Astrocyte of the spinal cord (primary cell): ENCODE measurements at places on chromosomes 16 and 17.

GRCh38 chr16:13322336-13322735, 420.9 kb downstream of the SHISA9 start:
- DNase-seq, result no peak

DNA sequence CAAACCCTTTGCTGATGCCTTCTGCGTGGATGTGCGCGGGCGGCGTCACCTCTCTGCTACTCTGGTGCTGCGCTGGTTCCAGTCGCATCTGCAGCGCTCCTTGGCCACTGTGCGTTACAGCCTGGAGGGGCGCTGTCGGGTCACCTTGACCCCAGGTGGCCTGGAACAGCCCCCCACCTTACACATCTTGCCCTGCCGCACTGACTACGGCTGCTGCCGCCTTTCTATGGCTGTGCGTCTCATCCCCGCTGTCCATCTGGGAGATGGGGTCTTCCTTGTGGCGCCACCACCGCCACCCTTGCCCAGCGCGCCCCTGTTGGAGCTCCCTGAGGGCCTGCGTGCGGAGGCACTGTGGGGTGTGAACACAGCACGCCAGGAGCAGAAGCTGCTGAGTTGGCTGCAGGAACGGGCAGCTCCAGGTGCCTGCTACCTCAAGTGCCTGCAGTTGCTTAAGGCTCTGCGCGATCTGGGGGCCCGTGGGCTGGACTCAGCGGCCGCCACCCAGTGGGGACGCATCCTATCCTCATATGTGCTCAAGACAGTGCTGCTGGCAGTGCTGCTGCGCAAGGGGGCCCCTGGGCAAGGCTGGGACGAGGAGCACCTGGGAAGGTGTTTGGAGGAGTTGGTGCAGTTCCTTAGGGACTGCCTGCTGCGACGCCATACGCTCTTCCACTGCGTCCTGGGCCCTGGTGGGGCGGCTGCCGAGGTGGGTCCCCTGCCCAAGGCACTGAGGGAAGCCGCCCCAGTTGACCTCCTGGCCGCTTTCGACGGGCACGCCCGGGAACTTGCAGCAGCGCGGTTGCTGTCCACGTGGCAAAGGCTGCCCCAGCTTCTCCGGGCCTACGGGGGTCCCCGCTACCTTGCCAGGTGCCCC, 1.6 kb downstream of the ITPRIPL2 start:
- DNase-seq, result no peak

DNA sequence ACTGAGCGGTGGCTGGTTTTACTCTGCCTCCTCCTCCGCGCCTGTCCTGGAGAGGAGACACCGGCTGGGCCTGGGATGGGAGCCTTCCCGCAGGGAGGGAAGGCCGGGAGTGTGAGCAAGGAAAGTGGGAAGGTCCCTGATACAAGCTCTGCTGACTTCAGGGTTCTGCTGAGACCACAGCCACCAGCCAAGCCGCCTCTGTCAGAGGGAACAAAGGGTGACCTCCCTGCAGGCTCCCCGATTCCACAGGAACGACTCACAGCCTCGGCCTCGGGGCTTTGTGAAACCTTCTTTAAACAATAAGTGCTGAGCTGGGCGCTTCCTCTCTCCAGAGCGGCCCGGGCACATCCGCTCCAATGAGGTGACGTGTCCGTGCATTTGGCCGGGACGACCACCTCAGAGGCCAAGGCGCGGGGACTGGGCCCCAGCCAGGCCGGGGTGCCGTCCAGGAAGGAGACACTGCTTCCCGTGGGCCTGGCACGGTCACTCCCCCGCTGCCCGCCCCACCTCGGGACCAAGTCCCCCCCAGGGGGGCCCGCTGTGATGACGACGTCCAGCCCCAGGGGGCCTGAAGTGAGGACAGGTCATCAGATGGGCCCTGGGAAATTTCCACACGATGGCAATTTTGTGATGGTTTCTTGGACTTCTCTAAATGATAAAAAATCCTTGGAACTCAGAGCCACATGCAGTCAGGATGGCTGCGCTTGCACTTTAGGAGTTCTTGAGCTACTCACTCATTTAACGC, 11.8 kb upstream of the CIBAR2 start:
- peak; percentile 92 for DNase-seq

- DNase-seq, result no peak
Observed at GRCh38 chr17:64130559-64131001, 636 bp upstream of the ERN1 start.

- DNase-seq, result no peak
Observed at GRCh38 chr16:84514874-84515835, 10.7 kb upstream of the MEAK7 start.

DNA sequence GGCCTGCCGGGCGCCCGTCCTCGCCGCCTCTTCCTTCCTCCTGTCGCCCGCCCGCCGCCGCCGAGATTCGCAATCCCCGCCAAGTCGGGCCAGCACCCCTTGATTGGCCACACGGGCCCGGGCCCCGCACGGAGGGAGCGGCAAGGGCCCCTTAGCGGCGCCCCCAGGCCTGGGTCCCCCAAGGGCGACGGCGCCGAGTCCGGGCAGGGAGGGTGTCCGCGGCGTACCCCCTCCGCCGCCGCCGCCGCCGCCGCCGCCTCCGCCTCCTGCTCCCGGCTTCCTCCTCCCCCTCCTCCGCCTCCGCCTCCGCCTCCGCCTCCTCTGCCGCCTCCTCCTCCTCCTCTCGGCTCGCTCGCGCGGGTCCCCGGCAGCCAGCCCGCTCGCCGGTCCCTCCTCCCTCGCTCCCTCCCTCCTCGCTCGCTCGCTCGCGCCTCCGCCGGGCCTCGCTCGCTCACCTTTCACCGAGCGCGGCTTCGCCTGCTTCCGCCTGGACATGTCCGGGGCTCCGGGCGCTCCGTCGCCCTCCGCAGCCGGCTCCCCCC, 561 bp downstream of the ZNF423 start:
- DNase-seq, result peak; percentile 85

DNA sequence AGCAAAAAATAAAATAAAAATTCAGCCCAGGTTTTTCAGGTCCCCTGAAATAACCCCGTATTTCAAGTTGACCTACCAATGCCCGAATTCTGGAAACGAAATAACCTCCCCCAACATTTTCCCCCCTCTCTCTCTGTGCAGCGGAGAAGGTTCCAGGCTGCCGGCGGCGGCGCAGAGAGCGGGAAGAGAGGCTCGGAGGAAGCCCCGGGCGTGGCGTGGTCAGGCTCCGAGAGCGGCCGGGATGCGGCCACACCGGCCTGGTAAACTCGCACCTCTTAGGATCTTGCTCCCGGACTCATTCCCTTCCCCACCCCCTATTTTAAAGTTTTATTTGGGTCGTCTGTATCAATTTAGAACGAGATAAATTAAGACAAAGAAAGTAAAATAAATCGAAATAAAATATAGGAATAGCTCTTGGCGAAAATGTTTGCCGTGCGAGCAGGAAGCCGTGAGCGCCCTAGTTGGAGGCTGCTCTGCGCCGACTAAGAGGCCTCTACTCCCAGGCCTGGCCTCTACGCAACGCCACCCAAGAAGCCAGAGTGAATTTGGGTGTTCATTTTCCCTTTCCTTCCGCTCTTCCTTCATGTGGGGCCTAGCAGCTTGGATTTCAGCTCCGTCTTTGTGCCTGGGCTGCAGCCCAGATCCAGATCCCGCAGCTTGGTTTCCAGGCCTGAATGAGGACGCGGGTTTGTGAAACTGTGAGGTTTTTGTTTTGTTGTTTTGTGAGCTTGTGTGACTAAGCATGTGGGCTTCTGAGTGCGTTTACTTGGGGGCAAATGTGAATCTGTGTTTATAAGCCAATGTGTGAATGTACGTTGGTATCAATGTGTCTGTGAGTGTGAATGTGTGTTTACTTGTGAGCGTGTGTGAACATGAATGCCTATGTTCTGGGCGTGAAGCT, 1.5 kb upstream of the HOXB6 start:
- peak; percentile 53 for DNase-seq

DNA sequence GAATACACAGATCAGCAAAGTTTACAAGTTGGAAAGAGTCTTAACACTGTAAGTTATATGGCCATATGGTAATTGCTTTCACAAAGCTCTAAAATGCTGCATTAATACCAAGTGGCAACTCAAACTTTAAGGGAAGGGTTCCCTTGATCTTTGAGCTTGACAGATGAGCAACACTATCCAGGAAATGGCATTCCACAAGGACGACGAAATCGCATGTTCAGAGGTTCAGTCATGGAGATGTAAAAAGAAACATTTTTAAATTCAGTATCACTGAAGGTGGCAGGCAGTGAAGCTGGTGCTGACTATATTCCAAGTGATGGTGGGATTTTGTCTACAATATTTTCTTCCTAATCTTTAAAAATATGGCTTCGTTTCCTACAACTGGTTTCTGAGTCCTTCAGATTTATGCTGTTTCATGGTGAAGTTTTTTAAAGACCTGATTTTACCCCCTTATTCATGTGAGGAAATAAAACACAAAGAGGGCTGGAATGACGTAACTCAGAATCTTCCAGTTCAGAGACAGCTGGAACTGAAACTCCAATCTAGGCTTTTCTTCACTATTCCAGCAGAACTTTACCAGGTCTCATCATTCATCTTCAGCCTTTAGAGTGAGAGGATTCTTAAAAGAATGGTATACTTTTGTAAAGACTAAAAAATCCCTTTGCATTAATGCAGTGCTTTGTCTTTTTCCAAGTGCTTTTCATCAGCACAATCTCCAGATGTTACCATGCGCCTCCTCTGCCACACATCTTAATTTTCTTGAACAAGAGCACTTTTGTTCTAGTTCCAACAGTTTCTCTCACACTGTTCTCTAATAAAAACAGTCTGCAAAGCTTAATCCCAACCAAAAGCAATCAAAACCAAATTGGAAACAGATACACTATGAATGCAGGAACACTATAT, 20.2 kb downstream of the CHCT1 start:
- peak; percentile 10 for DNase-seq

DNA sequence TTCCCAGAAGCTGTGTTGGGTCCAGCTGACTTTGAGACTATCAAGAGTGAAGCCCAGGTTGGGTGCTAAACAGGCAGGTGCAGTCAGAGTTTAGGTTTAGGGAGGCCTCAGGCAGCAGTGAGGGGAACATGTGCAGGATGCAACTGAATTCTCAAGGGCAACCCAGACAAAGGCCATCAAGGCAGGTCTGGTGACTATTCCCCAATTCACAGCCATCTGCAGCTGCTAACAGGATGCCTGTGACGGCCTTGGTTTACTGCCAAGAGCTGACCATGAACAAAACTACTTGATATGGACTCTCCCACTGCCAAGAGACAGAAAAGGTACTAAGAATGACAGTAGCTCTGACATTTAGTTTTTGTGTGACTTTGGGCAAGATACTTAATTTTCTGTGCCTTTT, 45.2 kb upstream of the BCAR1 start:
- DNase-seq, result peak; percentile 52

GRCh38 chr16:1470481-1471251, 4.2 kb downstream of the CLCN7 start:
- no peak for DNase-seq

DNA sequence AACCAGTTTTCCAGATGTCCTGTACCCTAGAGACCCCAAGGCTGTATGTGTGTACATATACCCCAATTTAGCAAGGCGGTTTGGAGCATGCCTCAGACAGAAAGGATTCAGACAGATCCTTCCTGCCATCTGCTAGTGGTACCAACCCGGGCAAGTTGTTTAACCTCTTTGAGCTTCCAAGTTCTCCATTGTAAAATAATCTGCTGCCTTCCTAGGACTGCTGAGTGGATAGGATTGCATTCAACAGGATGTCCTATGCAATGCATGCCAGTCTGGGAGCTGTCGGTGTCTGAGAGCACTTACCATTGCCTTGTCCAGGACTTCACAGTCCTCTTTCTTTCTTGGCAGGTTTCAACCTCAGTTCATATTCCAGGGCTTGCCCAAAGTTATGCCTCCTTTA, 1.9 kb downstream of the CDH13 start:
- no peak for DNase-seq

DNA sequence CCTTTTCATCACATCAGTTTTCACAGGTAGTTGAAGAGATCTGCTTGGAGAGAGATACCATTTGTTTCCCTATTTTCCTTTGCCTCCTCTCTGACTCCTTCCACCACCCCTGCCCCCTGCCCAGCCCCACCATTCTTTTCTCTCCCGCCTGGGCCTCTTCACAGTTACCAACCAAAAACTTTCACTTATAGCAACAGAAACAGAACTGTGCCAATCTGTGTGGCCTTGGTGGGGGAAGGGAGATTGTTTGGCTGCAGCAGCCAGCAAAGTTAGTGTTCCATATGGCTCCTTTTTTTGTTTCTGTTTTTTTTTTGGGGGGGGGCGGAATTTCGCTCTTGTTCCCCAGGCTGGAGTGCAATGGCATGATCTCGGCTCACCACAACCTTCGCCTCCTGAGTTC, 17.2 kb upstream of the ARL4D start:
- no peak for DNase-seq

DNA sequence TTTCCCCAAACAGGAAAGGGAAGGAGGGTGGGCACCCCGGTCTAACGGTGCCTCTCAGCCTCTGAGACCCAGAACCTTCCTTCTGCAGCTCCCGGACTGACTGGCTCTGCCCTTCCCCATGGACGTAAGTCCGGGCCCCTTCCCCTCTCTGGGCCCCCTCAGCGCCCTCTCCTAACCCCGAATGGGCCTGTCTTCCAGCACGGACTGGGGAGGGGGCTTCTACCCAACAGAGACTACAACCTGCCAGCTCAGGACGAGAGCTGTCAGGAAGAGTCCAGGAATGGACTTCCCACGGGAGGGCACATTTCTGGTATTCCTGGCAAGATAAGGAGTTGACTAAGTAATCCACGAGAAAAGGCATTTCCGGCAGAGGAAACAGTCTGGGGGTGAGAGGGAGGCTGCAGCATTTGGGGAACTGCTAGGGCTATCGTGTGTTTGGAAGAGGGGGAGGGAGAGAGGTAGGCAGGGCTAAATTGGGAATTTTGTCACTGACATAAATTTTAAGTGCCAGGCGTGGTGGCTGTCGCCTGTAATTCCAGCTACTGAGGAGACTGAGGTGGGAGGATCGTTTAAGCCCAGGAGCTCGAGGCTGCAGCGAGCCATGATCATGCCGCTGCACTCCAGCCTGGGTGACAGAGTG, 12.1 kb upstream of the ALDOA start:
- no peak for DNase-seq

DNA sequence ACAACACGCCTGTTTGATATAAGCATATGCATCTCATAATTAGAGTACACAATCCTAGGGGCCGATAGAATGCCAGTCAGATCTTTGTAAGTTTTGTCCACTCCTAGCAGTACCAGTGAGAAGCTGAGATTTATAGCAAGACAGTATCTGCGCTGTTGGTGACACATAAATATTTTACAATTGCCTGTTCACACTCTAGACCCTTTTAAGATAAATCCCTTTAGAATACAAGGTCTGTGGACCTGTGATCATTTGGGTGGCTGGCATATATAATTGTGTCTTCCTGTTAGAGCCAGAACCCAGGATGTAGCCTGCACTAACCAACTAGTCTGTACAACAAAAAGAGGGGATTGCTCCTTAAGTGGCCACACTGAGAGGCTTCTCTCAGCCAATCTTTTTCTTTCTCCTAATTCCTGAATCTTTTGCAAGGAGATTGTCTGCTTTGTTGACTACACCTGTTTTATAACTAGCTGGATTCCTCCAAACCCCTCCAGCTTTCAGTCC, 74.7 kb downstream of the WIPI1 start:
- DNase-seq, result no peak
